ENCODE measurements at places on chromosomes 5 and 9.

DNA sequence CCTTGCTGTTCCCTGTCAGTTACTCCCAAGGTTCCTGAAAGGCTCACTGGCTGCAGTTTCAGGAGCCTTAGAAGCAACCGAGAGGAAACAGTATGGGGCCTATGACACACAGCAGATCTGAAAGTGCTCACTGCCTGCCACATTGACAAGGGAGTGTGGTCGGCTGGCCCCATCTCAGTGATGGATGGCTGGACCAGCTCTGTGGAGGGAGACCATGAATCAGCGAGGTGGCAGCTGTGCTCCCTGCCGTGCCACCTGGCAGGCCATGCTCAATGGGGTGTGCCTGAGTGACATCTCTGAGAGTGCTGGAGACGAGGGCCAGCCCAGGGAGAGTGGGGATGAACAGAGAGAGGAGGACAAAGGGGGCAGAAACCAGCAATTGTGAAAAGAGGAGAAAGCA lies 49.1 kb downstream of the DOCK2 start:
- no peak for DNase-seq

DNA sequence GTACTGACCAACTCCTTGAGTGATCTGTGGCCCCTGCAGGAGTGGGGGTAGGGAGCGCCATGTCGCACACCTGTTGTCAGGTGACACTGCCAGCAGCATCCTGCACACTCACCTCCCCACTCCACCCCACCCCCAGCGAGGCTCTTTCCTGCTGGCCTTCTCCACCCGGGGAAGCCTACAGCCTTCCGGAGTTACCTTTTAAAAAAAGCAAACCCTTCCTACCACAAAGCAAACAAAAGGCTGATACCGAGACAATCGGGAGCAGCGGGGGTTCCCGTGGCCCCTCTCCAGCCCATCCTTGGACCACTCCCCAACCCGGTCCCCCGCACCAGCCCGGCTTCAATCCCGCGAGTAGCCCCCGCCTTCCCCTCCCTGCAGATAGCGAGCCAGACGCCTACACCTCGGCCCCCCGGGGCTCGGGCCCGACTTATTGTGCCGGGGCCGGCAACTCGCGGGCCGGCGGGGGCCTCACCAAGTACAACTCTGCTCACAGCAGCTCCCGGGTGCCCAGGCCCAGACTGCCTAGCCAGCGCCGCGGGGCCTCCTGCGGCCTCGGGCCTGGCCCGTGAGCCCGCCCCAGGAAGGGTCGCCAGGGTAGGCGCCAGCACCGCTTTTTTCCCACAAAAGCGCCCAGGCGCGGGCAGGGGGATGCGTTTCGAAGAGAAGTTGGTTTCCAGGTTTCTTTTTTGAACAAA lies 724 bp downstream of the MACROH2A1 start:
- DNase-seq: no peak

- no peak for DNase-seq
Observed at GRCh38 chr5:14464671-14465070, 116.9 kb upstream of the OTULINL start.

DNA sequence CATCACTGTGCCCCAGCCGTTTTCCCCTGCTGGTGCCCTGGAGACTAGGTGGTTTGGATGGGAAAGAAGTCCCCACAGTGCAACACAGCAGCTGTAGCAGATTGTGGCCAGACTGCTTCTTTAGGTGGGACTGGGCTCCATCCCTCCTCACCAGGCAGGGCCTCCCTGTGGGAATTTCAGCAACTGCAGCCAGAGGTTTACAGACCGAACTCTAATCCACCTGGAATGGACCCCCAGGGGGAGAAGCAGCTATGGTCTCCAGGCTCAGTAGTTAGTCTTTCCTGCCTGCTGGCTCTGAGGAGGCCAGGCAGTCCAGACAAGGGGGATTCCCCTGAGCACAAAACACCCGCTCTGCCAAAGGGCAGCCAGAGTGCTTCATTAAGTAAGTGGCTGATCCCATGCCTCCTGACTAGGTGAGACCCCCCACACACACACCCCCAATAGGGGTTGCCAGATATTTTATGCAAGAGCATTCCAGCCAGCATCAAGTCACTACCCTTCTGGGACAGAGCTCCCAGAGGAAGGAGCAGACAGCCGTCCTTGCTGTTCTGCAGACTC lies 188.9 kb downstream of the SGCD start:
- DNase-seq: no peak

GRCh38 chr5:69485471-69485870 lies 7.1 kb upstream of the OCLN start:
- no peak for DNase-seq

DNA sequence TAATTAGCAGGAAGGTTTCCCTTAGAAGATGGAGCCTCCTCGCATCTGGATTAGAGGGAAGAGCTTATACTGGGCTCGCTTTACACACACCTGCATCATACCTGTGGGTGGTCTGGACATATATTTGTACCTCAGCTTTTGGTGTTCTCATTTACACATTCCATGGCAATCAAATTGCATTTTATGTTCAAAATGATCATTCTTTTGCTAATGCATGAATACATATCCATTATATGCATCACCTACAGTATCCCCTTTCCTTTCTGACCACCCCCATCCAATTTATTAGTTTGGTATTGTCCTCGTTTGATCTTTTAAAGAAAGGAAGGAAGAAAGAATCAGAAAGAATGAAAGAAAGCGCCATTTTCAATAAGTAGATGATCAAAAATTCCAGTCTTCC lies 251.5 kb downstream of the SLF1 start:
- DNase-seq: no peak

DNA sequence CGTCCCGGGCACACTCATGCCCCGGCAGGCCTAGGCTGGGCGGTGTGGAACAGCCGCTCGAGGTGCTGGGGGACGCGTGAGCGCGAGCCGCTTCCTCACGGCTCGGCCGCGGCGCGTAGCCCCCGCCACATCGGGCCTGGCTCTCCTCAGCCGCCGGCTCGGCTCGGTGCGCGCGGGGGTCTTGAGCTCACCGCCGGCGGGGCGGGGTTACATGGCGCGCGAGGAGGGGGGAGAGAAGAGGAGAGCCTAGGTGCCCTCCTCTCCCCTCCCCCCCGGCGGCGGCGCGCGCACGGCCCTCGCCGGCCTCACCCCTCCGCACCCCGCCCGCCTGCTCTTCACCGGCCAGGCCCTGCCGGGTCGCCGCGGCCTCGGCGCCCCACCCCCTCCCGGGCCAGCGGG lies 7.7 kb downstream of the RANBP6 start:
- no peak for DNase-seq

- no peak for DNase-seq
Observed at GRCh38 chr5:67515020-67515689, 318.6 kb upstream of the CD180 start.

DNA sequence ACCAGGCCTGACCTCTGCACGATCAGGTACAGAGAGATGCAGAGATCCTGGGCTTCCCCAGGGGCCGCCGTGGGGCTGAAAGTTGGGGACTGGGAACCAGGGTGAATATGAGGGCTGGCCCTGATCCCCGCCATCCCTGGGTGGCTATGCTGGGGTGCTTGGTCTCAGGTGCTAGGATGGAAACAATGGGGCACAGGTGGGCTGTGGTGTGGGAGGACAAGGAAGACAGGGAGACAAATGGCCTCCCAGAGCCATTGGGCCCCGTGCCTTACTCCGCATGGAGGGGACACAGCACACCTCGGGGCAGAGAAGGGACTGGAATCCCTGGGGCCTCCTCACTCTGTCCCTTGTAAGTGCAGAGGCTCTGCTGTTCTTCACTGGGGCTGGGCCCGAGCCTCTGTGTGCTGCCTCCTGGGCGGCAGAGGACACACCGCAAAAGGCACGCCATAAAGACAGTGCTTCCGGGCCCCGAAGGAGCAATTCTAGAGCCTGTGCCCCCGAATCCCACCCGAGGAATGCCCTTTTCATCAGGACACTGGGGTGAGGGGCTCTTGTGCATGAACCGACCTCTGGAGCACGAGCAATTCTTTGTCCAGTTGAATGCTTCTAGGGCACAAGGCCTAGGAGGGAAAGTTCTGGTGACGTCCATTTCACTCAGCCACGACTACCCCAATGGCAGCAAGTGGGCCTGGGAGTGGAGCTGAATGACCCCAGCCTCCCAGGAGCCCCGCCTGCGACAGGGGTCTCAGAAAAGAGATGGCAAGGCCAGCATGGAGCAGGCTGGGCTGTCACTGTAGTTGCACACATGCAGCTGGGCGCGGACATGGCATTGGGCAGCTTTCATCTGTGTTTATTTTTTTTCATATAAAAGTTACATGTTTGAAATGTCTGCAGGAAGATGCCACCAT lies 30.9 kb downstream of the PRRT1B start:
- DNase-seq: no peak

GRCh38 chr5:179795049-179795862 lies 1.5 kb downstream of the LTC4S start:
- no peak for DNase-seq

- no peak for DNase-seq
Observed at GRCh38 chr5:15387931-15388524, 112.0 kb upstream of the FBXL7 start.

- no peak for DNase-seq
Observed at GRCh38 chr5:130092991-130093390, 188.7 kb downstream of the CHSY3 start.

- DNase-seq: no peak
Observed at GRCh38 chr9:38119560-38120236, 50.7 kb upstream of the SHB start.

- no peak for DNase-seq
Observed at GRCh38 chr9:110089681-110090370, 118.1 kb downstream of the C9orf152 start.

DNA sequence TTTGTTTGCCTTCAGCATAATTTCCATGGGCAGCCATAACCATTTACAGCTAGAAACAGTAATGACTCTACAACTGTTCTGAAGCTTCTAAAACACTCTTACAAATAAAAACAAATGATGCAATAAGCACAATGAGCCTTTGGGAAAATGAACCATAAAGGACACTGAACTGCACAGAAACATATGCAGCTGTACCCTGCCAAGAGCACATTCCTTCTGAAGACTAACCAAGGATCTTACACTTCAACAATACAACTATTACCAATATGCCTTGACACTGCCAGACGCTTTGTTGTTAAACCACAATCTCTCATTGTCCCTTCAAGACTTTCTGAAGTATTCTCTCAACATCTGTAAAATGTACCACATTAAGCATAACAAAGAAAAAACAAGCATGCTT lies 104.2 kb upstream of the HMHB1 start:
- no peak for DNase-seq

GRCh38 chr9:98829766-98830165 lies 22.3 kb downstream of the GALNT12 start:
- no peak for DNase-seq

GRCh38 chr9:136628268-136628667 lies 34.4 kb upstream of the EGFL7 start:
- DNase-seq: no peak

GRCh38 chr5:33438996-33439395 lies 1.8 kb upstream of the TARS1 start:
- DNase-seq: no peak

DNA sequence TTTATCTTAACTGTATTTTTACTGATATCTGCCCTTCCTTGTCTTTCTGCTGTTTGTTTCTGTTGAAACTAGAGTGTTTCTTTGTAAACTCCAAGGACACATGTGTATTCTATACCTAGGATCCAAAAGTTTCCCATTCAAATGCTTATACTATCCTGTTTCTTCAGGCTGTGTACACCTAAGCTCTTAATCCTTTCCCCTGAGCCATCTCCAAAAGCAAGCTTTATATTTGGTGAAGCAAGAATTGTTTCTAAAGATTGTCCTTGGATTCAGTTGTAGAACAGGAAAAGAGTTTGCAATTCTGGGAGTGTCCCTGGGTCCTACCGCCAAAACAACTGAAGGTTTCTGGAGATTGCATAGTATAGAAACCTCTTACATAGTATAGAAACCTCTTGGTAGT lies 65.9 kb downstream of the CWC27 start:
- DNase-seq: no peak

DNA sequence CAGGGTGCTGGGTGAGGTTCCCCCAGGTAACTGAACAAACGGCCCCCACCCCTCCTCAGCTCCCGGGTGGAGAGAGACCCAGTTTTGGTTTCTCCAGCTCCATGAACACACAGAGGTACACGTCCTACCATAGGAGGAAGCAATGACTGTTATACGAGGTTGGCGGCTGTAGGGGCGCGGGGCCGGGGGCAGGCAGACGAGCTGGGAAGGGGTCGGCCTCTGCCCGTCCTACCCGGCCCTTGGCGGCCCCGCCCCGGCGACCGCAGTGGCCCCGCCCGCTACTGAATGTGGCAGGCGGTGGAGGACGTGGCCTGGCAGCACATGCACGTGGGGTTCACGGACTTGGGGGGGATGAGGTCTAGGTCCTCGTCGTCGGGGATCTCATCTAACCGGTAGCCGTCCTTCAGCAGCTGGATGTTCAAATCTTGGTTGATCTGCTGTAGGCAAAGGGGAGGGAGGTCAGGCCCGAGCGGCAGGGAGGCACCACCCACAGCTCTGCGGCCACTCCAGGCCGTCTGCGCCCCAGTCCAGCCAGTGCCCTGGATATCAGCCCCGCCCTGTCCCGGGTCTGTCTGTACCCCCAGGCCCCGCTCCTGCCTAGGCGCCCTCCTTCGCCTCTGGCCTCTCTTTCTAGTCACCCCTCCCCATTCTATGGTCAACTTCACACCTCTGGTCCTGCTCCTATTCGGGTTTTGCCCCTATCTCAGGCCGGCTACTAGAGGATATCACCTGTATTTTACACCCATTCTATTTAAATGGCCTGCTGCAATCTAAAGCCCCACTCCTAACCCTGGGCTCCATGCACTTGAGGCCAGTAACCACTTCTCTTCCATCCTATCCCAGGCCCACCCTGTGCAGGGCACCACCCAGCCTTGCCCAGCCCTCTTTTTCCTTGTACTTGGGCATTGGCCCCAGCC lies 24.2 kb upstream of the MYORG start:
- DNase-seq: no peak

DNA sequence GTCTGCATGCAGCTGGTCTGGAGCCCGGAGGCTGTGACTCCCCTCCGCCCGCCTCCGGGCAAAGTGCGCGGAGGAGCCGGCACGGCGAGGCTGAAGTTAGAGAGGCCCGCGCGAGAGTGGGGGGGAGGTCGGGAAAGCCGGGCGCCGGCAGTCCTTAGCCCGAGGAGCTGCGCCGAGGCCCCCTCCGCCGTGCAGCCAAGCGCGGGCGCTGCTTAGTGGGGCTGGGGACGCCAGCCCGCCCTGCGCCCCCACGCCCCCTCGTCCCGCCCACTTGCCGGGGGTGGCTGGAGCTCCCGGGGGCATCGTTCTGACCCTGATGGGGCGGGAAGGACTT lies 403 bp downstream of the NINJ1 start:
- no peak for DNase-seq

DNA sequence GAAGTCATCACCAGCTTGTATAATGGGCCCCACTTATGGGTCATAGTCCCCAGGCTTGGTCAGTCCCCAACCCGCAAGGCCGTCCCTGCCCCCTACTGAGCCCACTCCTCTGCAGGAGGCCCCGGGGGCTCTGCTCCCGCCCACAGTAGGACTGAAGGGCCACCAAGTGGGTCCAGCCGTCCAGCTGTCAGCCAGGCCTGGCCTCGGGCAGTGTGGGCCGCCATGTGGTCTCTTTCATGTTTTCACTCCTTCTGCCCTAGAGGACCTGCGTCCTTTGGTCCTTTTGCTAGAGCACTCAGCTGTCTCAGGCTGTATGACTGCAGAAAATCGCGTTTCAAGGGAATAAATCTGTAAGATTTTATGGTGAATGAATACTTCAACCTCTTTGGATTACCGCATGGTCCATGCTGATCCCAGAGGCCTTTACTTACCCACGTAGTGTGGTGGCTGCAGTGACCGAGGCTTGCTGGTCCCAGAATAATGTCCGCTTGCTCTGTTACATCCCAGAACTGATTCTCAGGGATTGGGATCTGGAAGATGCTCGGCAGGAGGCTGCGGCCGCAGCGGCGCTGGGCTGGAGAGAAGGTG lies 105.7 kb upstream of the FAM120A start:
- DNase-seq: no peak

GRCh38 chr5:100584069-100584468 lies 48.9 kb downstream of the FAM174A start:
- DNase-seq: no peak

- no peak for DNase-seq
Observed at GRCh38 chr5:105695941-105696340, 1974.8 kb downstream of the EFNA5 start.

Measured in GM12864 (cell line).